ENCODE measurements at places on chromosomes 12 and 14. TPM values are rescaled to one million over a fixed set of nuclear protein-coding genes. Genes with fewer than 3 reads are reported as not detected.
A peak's percentile ranks its signal among the peaks of the same experiment; 100 is the strongest.

DNA sequence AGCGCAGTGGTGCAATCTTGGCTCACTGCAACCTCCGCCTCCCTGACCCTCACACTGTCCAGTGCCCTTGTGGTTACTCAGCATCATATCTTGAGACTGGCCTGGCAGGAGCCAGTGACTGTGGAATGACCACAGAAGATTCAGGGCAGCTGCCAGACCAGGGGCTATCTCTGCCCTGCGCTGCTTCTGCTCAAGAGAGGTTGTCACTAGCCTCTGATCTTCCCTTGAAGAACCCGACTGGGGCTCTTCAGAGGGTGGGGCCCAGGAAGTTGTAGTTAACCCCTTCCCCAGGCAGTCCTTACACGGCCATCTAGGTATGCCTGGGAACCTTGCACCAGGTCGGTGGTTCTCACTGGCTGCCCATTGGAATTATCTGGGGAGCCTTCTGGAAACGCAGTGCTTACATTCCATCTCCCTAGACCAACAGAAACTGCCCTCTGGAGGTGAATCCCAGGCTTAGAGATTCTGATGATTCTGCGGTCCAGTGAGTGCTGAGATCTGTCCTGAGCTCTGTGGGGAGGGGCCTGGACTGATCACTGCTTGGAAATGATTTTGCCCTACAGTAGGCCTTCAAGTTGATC is 41.4 kb downstream of the PLEKHG3 start:
- DNase-seq = no peak

GRCh38 chr14:97723351-97723750 is 926.2 kb downstream of the VRK1 start:
- DNase-seq = no peak

- peak; percentile 68 for DNase-seq
Observed at GRCh38 chr12:46492471-46493085, 120.0 kb upstream of the SLC38A2 start.

GRCh38 chr14:91228112-91229004 is 16.1 kb downstream of the GPR68 start:
- peak; percentile 72 for DNase-seq

GRCh38 chr12:28137414-28137813 is 52.8 kb upstream of the CCDC91 start:
- DNase-seq = no peak

DNA sequence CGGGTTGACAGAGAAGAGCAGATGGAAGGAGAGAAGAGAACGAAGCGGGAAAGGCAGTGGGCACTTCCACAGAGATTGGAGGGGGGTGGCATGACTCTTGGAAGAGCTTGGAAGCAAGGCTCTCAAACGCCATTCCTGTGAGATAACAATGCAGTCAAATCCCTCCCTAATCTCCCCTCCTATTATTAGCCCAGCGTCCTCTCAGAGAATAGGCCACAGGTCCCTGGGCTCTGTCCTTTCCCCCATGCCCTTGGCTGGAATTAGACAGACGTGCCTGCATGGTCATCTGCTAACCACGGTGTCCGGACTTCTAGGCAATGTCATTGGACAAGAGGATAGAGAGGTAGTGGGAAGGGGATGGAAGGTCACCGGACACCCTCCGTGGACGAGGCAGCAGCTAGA is 8.0 kb upstream of the MYH7 start:
- DNase-seq = no peak

- no peak for DNase-seq
Observed at GRCh38 chr14:33851366-33851765, 99.5 kb downstream of the EGLN3 start.

- DNase-seq = peak; percentile 84
Observed at GRCh38 chr14:78254911-78255461, 84.8 kb downstream of the NRXN3 start.

- DNase-seq = no peak
Observed at GRCh38 chr14:87615822-87616679, 376.9 kb downstream of the GALC start.

GRCh38 chr14:34710006-34710405 is 4.4 kb downstream of the CFL2 start:
- no peak for DNase-seq

DNA sequence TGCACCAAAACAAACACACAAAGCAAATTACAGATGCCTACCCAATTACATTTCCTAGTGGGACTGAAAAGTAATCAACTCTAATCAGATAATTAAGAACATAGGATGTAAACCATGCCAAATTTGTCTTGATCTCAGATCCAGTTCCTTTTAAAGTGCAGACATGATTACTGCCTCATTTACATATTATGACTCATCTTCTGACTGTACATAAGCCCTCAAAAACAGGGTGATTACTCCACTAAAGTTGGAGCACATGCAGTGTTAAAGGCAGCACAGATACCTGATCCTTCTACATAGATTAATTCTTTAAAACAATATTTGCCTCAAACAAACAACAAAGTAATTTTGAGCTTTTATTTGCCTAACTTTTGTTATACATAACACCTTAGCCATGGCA is 337.2 kb downstream of the RPS29 start:
- no peak for DNase-seq

- no peak for DNase-seq
Observed at GRCh38 chr14:89443042-89443629, 26.1 kb upstream of the FOXN3 start.

GRCh38 chr14:89915114-89915878 is 39.2 kb downstream of the EFCAB11 start:
- peak; percentile 55 for DNase-seq

DNA sequence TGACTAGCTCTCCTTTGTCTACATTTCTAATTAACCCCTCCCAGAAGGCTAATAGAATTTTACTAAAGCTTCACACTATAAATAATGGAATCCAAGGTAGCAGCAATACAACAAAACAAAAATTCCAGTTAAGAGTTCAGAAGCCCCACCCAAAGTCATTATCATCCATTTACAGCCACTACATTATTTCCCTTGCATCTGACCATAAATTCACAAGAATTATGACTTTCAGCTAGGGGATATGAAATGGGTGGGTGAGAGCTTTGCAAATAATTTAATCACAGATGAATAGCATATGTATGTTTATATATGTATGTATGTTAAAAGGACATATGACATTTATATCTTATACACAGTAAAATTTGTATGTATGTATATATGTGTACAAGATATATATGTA is 65.3 kb upstream of the PTGDR start:
- no peak for DNase-seq

DNA sequence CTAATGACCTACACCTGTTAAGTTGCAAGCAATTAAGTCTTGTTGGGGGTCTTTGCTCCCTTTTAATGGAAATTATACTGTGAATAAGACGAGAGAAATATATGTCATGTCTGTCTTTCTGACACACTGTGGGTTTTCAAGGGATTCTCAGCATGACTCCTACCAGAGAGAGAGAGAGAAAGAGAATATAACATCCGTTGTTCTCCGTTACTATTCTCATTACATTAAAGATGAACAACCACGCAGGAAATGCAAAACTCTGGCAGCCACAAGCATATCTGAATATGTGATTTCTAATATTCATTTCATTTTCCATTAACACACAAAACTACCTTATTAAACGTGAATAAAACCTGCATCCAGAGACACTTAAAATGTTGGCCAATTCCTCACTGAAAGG is 67.3 kb upstream of the EGLN3 start:
- no peak for DNase-seq

DNA sequence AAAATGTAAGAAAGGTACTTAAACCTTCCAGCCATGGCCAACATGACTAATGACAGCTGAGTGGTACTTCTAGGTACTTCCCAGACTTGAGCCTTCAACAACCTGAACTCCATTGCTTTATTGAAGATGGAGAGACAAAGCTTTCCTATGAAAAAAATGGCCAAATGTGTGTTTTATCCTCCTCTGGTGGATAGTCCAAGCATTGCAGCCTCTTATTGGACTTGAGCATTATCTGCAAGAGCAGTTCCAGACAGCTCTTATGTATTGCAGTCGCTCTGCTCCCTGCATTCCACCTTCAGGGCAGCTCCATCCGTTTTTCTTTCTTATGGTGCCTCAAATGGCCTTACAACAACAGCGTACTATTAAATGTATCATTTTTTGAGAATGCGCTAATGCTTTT is 588.2 kb downstream of the NRXN3 start:
- no peak for DNase-seq

GRCh38 chr14:45287610-45288009 is 34.6 kb upstream of the MIS18BP1 start:
- DNase-seq = no peak

NUDT4 gene
- total RNA-seq = 40.5 TPM

C12orf50 gene
- not detected for total RNA-seq

FSCB gene
- not detected for total RNA-seq

DAO gene
- not detected for total RNA-seq

SERPINA1 gene
- 0.78 TPM for total RNA-seq

NEDD8 gene
- total RNA-seq = 349 TPM

HHIPL1 gene
- total RNA-seq = 0.24 TPM

Measured in RPMI7951 (cell line).